Hematopoietic multipotent progenitor cell treated with erythropoietin and hydrocortisone succinate and interleukin-3 and kit ligand, for 17 days (in vitro differentiated cells): ENCODE measurements at places on chromosomes 4 and X.

DNA sequence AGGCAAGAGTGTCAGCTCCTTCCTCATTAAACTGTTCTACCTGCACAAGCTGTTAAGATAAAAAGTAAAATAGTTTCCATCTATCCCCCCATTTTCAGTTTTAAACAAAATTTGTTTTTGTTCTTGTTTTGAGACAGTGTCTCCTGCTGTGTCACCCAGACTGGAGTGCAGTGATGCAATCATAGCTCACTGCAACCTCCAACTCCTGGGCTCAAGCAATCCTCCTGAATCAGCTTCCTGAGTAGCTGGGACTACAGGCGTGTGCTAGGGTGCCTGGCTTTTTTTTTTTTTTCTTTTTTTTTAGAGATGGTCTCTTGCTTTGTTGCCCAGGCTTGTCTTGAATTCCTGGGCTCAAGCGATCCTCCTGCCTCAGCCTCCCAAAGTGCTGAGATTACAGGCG, 105.4 kb downstream of the HS6ST2 start:
- DNase-seq = no peak

- DNase-seq = no peak
Measured at GRCh38 chrX:121902463-121902862, 855.1 kb downstream of the GLUD2 start.

GRCh38 chrX:132365490-132365889, 123.3 kb downstream of the MBNL3 start:
- DNase-seq = no peak

GRCh38 chr4:61786211-61786610, 586.1 kb downstream of the ADGRL3 start:
- DNase-seq = no peak

- DNase-seq = no peak
Measured at GRCh38 chr4:86595426-86595805, 1.3 kb downstream of the PTPN13 start.

- DNase-seq = no peak
Measured at GRCh38 chr4:77354550-77354949, 197.5 kb downstream of the CCNG2 start.

DNA sequence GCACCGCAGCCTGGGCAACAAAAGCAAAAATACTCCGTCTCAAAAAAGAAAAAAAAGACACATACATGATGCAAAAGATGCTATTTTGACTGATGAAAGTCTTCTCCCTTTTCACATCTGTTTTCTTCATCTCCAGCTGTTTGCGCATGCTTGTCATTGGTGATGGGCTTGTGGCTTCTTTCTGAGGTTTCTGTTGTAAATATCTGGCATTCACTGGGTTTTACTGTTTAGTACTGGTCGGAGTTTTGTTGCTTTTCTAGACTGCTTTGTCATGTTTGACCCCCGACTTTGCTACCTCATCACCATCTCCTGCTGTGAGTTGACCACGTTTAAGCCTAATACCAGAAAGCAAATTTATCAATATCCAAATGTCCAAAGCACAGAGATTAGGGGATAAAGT, 34.4 kb downstream of the PTCHD1 start:
- no peak for DNase-seq

GRCh38 chr4:22029803-22030202, 81.2 kb upstream of the KCNIP4 start:
- DNase-seq = no peak

DNA sequence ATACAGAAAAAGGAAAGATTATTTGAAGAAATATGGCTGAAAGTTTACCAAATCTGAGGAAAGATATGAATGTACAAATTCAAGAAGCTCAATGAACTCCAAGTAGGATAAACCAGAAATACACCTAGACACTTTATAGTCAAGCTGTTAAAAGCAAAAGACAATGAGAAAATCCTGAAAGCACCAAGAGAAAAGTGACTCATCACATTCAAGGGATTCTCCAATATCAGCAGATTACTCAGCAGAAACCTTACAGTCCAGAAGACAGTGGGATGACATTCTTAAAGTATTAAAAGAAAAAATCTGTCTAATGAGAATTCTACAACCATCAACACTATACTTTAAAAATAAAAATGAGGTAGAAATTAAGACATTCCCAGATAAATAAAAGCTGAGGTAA, 223.8 kb upstream of the ZCCHC13 start:
- DNase-seq = no peak

DNA sequence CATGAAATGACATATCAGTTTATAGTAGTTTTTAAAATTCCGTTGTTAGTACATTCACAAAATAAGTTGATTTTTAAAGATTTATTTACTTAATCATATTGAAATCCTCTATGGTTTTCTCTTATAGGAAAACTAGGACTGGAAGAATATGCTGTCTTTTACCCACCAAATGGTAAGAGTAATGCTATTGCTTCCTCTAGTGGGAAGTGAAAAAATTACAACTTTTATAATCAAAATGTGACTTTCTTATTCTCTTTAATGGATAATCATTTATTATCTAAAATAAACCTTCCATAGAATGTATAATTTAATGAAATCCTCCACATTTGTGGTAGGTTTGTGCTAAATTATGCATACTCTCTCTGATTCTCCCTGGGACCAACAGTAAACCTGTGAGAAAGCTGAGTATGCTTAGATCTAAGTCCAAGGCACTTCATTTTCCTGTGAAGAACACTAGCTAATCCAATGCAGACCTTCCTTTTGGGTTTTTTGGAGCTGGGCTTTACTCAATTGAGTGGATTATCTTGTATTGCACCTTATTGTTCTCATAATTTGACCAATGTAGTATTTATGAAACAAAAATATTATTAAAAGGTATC, 136.2 kb downstream of the TBC1D19 start:
- DNase-seq = no peak

- DNase-seq = no peak
Measured at GRCh38 chr4:185587427-185588161, 52.3 kb upstream of the PDLIM3 start.

DNA sequence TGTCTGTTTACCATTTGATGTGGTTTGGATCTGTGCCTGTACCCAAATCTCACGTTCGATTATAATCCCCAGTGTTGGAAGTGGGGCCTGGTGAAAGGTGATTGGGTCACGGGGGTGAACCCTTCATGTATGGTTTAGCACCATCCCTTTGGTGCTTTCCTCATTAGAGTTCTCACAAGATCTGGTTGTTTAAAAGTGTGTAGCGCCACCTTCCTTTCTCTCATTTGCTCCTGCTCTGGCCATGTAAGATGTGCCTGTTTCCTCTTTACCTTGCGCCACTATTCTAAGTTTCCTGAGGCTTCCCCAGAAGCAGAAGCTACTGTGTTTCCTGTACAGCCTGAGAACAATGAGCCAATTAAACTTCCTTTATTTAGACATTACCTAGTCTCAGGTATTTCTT, 610.7 kb upstream of the ADGRL3 start:
- no peak for DNase-seq

DNA sequence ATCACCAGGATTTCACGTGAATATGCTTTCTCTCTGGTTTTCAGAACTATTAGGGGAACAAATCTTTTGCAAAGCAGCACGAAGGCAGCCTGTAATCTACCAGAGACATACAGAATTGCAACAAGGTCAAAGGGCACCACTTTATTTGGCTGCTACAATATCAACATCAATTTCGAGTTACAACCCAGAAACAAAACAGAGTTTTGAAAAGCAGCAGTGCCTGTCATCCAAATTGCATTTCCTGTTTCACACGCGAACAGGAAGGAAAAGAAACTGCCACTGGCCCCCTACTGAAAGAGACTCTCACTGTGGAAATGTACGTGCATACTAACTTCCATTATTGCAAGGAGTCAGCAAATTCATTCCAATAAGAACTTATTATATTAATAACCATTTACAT, 17.1 kb upstream of the C1QTNF7 start:
- DNase-seq = no peak

- DNase-seq = no peak
Measured at GRCh38 chrX:47264483-47265173, 31.8 kb downstream of the USP11 start.

GRCh38 chrX:421646-422391, 35.1 kb upstream of the PPP2R3B start:
- no peak for DNase-seq

GRCh38 chrX:49829016-49829415, at the start of gene PAGE4:
PAGE4 (plus strand) TSS chrX:49829303; CDS start chrX:49830429, 1,126 bp downstream.
- DNase-seq = no peak

- no peak for DNase-seq
Measured at GRCh38 chrX:46959101-46959500, 46.9 kb downstream of the JADE3 start.

- DNase-seq = no peak
Measured at GRCh38 chr4:11011249-11011648, 326.7 kb upstream of the CLNK start.

GRCh38 chr4:64643841-64644240, 234.6 kb upstream of the TECRL start:
- no peak for DNase-seq

GRCh38 chr4:98610926-98611676, 47.3 kb downstream of the TSPAN5 start:
- no peak for DNase-seq

DNA sequence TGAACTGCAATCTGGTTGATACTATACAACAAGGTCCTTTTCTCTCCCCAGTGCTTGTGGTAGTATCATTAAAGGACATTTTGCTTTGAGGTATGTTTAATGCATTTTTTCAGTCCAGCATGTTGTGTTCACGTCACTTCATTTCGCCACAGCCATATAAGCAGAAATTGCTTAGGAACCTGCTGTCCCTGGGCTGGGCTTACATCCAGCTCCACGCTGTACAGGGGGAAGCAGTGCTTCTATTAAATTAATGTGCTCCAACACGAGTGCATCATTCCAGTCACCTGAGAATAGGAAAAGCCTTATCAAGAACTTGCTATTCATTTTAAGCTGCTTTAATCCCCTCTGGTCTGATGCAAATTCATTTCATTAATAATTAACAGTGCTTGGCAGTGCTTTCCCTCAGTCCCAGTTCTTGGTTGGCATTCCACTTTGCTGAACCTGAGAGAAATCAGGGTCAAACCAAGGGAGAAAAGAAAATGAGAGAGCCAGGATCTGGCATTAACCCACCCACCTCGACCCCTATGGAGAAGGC, 47.4 kb upstream of the PTCHD1 start:
- DNase-seq = no peak

- no peak for DNase-seq
Measured at GRCh38 chr4:153452658-153453378, 13.3 kb upstream of the TMEM131L start.

- DNase-seq = no peak
Measured at GRCh38 chr4:5157791-5158770, 106.8 kb downstream of the STK32B start.

- DNase-seq = no peak
Measured at GRCh38 chr4:33724685-33725084, 2519.6 kb downstream of the ARAP2 start.

- no peak for DNase-seq
Measured at GRCh38 chrX:56762707-56763555, 33.9 kb downstream of the NBDY start.

- DNase-seq = no peak
Measured at GRCh38 chrX:101639583-101639982, 20.1 kb downstream of the ARMCX2 start.

- no peak for DNase-seq
Measured at GRCh38 chrX:55007656-55008055, 7.5 kb downstream of the APEX2 start.

DNA sequence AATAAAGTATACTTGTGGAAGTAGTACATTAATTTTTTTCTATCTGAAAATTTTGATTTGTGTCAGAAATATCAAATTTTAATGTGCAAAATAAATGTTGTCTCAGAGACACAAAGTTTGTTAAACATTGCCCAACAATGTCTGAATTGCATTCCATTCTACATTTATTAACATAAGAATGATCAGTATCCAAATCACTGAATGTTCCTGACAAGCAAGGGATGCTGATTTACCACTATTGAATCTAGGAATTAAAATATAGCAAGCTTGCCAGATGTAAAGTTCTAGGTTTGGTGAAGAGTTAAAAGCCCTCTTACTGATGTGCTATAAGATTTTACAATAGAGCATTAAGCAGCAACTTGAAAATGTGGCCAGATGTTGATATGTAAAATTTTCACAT, 489.2 kb upstream of the CTSO start:
- no peak for DNase-seq

- DNase-seq = no peak
Measured at GRCh38 chr4:157314906-157315305, 94.4 kb downstream of the GRIA2 start.

DNA sequence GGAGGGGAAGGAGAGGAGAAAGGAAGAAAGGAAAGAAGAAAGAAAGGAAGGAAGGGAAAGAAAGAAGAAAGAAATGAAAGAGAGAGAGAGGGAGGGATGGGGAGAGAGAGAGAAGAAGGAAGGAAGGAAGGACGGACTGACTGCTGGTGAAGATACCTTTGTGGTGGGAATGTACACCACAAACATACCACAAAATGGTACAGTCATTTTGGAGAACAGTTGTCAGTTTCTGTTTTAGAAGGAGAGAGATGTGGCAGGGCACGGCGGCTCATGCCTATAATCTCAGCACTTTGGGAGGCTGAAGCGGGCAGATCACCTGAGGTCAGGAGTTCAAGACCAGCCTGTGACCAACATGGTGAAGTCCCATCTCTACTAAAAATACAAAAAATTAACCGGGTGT, 40.0 kb upstream of the SHISA3 start:
- no peak for DNase-seq

GRCh38 chr4:8322794-8323704, 53.5 kb downstream of the HTRA3 start:
- DNase-seq = no peak
